ENCODE measurements at places on chromosomes 1 and 21. TPM values are rescaled to one million over a fixed set of nuclear protein-coding genes. Genes with fewer than 3 reads are reported as not detected.

The SLC41A1 gene
- 8.6 TPM for total RNA-seq

The CLCNKA gene
- total RNA-seq = not detected

GRCh38 chr1:204791453-204792353, 79.0 kb upstream of the NFASC start:
- DNase-seq = peak; percentile 40

GRCh38 chr1:206967096-206967849, 3.0 kb downstream of the FCAMR start:
- DNase-seq = peak; percentile 39

- no peak for DNase-seq
Measured at GRCh38 chr1:111195002-111195684, 5.3 kb downstream of the DENND2D start.

DNA sequence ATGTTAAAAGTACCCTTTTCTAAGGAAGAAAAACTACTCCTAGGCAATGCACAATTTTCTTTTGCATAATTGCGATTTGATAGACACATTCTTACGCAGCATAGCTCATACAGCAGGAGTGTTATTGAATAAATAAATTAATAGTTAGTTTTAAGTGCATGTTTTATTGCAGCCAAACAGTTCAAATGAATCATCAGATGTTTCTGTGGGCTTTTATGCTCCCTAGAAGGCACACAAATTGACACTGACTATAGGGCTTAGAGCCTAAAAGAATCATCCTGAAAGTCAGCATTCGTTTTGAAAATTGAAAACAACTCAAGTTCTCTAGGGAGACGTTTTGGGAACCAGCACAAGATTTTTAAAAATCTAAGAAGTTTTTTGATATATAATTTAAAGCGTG, 411.9 kb downstream of the HLX start:
- DNase-seq = no peak

The FGR gene
- total RNA-seq = 1.1 TPM
